ENCODE measurements at places on chromosomes 13 and 19.

- DNase-seq = no peak
Observed at GRCh38 chr13:33913829-33914228, 95.9 kb downstream of the RFC3 start.

- DNase-seq = no peak
Observed at GRCh38 chr13:29679396-29680053, 84.0 kb upstream of the SLC7A1 start.

DNA sequence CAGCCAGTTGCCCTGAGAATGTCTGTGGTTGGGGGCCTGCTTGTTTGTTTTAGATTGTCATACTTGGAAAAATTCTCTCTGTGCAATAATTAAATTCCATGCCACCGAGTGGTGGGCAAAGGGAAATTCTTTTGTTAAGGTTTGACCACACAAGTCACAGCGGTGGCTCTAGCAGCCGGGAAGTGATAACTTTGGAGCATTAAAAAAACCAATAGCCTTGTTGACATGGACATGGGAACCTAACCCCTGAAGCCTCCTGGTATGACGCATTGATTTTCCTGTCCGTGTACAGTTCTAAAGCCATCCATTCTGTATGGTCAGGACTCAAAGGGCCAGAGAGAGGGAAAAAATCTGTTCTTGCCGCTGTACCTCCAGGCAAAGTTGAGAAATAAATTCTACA, 384.9 kb upstream of the ZNF507 start:
- DNase-seq = no peak

DNA sequence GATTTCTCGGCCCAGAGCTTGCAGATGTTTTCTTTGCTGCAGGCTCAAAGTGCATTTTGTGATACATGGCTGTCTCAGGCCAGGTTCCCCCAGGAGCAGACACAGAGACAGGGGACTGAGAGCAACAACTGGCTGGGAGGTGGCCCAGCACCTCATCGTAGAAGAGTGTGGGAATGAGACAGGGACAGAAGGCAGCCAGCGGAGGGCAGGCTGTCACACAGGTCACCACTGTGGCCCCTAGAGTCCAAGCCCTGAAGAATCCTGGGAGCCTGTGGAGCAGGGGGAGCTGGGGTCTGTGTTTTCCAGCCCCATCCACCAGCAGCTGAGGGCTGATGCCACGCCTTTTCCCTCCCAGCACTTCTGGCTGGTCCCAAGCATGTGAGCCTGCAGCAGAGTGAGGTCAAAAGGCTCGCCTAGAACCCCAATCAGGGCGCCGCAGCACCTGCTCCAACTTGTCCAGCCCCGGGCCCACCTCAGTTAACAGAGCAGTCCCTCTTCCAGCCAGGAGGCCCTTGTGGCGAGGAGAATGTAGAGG, 723.8 kb downstream of the UQCRFS1 start:
- no peak for DNase-seq

DNA sequence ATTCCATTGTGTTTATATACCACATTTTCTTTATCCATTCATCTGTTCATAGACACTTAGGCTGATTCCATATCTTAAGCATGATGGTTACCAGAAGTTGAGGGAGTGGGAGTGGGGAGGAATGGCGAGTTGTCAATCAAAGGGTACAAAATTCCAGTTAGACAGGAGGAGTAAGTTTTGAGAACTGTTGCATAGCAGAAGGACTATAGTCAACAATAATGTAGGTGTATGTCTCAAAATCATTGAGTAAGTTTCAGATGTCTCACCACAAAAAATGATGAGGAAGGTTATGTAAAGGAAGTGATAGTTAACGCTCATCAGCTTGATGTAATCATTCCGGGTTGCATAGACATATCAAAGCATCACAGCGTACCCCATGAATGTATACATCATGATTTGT, 4.6 kb upstream of the UBL3 start:
- DNase-seq = no peak

DNA sequence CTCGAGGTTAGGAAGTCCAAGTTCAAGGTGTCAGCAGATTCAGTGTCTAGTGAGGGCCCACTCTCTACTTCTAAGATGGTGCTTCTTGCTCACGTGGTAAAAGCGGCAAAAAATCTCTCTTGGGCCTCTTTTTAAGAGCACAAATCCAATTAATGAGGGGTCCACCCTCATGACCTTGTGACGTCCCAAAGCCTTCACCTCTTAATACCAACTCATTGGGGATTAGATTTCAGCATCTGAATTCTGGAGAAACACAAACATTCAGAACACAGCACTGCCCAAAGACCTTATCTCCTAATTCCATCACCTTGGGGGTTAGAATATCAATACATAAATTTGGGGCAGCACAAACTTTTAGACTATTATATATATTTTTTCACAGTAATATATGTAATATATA, 146.4 kb upstream of the GPC6 start:
- DNase-seq = no peak
